ENCODE measurements at places on chromosomes 7 and 10.

DNA sequence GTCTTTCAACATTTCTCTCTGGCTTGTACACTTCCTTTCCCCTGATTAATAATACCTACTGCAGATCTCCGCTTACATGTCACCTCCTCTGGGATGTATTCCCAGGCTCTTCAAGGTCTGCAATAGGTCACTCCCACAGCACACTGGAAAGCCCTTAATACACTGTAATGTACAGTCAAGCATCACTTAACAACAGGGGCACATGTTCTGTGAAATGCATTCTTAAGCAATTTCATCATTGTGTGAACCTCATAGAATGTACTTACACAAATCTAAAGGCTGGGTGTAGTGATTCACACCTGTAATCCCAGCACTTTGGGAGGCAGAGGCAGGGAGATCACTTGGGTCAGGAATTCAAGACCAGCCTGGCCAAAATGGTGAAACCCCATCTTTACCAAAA is 1.9 kb downstream of the COX15 start:
- no peak for DNase-seq

- DNase-seq = no peak
These were observed 189.3 kb downstream of the PRPF18 start for GRCh38 chr10:13775786-13776775.

DNA sequence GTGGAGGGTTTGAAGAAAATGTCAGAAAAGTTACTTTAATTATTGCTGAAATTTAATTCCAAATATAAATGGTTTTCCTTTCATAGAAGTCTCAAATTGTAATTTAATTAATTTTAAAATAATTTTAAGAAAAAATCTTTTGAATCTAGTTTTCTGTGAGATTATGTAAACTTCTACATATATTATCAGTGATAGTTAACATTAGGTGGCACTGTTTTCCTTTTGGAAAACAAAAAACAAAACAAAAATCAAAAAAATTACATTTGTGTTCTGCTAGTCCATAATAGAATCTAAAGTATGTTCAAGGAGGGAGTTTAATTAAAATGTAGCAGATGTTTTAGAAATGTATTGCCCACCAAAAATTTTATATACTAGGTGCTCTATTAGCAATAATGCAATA is 1456.7 kb downstream of the REEP3 start:
- no peak for DNase-seq

DNA sequence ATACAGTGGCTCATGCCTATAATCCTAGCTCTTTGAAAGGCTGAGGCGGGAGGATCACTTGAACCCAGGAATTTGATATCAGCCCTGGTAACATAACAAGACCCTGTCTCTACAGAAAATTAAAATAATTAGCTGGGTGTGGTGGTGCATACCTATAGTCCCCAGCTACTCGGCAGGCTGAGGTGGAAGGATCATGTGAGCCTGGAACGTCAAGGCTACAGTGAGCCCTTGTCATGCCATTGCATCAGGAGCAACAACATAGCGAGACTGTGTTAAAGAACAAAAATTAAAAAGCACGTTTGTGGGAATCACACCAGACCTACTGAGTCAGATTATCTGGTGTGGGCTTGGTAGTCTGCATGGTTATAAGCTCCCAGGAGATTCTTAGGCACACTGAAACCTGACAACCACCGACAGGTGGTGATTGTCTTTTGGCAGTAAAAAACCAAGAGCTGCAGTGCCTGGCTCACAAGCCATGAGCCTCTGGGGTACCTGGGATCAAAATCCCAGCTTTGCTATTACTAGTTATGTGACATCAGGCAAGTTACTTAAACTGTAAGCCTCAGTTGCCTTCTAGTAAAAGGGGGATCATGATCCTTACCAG is 146.9 kb downstream of the SND1 start:
- no peak for DNase-seq

- no peak for DNase-seq
These were observed 116.6 kb downstream of the SPAG6 start for GRCh38 chr10:22461891-22462290.

GRCh38 chr10:122551450-122551849 is 9.1 kb upstream of the DMBT1 start:
- DNase-seq = peak; percentile 49

DNA sequence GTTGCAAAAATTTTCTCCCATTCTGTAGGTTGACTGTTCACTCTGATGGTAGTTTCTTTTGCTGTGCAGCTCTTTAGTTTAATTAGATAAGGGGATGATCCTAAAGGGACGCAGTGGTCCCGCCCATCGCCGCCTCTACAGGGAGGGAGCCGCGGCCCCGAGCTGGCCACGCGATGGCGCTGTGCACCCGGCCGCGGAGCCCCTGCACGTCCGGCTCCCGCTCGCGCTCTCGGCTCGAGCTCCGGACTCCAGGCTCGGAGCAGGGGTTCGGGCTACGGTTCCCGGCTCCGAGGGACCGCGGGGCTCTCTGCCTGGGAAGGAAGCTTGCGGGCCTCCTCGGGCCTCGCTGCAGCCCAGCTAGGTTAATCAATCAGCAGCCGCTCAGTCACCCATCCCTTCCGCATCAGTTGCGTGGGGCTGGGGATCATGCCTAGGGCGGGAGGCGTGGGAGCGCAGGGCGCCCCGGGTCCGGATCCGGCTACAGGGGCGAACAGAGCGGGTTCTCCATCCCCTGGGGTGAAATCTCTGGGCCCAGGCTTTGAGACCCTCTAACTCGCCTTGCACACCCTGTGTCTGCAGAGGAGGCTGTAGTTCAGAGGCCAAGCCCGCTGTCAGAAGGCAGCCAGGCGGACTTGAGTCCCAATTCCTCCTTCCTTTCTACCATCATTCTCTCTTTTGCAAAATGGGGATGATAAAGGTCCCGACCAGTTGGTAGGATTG is 97.9 kb downstream of the WDR11 start:
- DNase-seq = peak; percentile 73

GRCh38 chr10:78934532-78934898 is 134.3 kb upstream of the ZMIZ1 start:
- DNase-seq = no peak

GRCh38 chr7:93442478-93443224 is 131.9 kb downstream of the CALCR start:
- peak; percentile 41 for DNase-seq

GRCh38 chr7:152467225-152467624 is 31.4 kb upstream of the KMT2C start:
- no peak for DNase-seq

DNA sequence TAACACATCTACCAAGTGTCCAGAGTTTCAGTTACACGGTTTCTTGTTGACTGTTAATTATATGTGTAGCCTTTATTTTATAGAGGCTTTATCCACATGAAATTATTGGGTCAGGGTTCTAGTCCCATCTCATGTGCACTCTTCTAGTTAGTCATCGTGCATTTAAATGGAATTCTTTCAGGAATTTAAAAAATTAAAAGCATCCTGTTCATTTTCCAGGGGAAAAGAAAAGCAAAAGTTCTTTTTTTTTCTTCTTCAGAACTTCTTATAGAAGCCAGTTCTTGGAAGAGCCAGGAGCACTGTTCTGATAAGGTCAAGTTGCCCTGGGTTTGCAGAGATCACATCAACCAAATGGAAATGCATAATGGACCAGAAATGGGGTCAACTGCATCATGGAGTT is 324.7 kb downstream of the INHBA start:
- no peak for DNase-seq

DNA sequence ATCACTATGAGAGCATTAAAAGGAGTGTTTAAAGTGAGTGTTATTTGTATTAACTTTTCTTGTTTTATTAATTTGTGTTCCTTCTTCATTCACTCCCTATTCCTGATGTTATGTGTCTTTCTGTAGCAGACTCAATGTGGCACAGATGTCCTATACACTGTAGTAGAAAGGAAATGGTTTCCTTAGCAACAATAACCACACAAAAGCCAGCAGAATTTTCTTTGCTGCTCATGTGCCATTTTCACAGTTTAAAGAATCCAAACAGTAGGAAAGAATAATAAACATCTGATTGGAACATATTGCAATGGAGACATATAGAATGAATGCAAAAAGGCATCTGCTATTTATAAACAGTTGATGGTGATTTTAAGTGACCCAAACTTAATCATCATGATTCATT is 763.6 kb downstream of the PHTF2 start:
- no peak for DNase-seq

DNA sequence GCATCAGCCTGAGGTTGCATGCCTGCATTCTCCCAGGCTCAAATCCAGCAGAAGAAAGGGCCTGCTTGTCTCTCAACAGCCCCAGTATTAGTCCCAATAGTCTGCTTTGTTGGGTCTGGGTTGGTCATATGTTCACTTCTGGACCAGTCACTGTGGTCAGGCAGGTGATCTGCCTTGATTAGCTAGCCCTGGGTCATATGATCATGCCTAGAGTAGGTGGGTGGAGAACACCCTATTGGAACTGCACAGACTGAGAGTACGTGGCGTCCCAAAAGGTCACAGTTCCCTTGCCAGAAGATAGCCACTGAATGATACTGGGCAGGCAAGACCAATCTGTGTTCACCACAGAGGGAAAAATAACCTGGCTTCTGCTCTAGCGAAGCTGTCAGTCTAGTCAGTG is 80.1 kb downstream of the SH2D4B start:
- no peak for DNase-seq

DNA sequence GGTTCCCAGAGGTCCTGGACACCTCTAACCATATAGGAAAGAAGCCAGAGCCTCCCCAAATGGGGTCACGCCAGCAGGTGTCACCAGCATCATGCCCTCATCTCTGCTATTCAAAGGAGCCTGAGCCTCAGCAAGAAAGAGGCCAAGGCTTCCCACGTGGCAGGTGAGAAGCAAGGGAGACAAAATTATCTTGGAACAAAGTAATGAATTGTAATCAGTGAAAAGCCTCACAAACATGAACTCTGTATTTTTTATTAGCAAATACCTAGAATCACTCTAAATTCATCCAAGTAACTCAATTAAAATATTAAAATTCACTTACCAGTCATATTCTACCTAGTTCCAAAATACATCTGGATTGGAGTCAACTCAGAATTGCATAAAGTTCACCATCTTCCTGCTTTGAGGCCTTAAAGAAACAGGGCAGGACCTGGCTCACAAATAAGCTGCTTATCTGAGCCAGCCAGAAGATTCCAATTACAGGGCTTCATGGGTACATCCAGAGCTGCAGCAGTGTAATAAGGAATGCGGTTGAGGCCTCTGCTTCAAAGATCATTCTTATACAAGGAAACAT is 68.7 kb downstream of the SGMS1 start:
- no peak for DNase-seq

GRCh38 chr7:135389971-135390370 is 119.9 kb downstream of the CNOT4 start:
- no peak for DNase-seq

GRCh38 chr7:128011131-128011661 is 20.0 kb downstream of the LRRC4 start:
- DNase-seq = no peak

GRCh38 chr10:5582736-5583135 is 58.0 kb downstream of the CALML3 start:
- no peak for DNase-seq

GRCh38 chr10:15585303-15585715 is 134.4 kb downstream of the ITGA8 start:
- peak; percentile 40 for DNase-seq

DNA sequence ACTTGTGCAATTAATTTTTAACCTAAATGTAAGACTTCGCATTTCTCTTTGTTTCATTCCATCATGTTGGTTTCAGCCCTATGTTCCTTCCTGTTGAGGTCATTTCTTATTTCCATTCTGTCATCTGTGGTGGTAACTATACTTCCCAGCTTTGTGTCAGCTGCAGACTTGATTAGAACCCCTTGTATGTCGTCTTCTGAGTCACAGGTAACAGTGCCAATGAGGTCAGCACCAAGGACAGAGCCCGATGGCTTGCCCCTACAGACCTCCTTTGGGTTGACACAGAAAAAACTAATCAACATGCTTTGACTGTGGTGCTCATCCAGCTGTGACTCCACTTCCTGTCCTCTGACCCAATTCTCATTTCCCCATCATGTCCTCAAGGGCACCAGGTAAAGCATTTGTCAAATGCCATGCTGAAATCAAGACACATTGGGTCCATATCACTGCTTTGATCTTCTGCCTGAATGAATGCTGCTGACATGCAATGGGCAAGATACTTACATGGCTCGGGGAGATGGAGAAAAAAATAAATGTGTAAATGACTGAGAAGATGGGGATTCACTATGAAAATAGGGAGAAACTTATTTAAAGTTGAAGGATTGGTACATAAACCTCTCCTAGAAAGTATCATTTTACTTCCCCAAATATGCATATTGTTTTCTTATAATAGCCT is 25.6 kb upstream of the CRTAC1 start:
- peak; percentile 43 for DNase-seq

DNA sequence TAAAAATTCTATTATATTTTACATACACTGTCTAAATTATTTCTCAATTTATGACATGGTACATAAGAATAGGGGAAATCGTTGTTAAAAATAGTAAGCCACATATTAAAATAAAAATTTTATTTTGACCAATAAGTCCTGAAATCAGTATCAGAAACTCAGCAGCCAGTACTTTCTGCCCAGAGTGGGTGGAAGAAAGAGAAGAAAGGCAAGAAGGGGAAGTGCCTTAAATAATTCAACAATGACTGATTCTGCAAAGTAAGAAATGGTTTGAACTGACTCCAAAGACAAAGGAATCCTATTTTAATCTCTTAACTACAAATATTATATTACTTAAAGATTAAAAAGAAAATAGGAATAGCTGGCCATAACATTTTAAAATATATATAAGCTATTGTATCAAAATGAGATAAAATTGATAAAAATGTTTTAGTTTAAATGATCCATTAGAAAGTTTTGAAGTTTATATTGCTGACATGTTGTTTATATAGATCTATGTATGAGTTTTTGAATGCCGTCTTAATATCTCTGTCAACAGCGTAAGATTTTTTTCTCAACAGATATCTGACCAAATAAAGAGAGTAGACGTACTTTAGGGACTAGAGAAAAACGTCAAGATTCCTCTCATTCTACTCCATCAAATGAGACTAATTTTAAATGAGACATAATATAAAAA is 30.2 kb upstream of the NRCAM start:
- DNase-seq = no peak

GRCh38 chr7:79185605-79186004 is 267.9 kb downstream of the MAGI2 start:
- DNase-seq = no peak

DNA sequence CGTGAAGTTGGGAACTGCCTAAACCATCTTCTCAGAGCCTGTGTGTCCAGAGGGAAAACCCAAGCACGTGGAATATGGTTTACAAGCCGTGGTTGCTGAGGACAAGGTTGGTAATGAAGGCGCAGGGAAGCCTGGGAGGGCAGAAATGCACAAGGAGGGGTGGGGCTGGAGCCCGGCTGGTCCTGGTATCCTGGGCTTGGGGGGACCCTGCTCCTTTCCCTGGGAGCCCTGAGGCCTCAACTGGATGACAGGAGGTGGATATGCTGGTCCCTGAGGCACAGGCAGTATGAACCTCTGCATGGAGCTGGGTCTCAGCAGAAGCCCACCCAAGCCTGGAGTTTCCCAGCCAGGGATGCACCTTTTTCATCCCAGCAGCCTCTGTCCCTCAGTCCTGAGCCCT is 80.3 kb upstream of the RET start:
- DNase-seq = no peak

GRCh38 chr10:92108120-92108519 is 182.8 kb downstream of the CPEB3 start:
- no peak for DNase-seq
